Fibroblast of mammary gland (primary cell): ENCODE measurements at places on chromosomes 5 and 9.
A peak's percentile ranks its signal among the peaks of the same experiment; 100 is the strongest.

- DNase-seq: no peak
These were observed 797 bp downstream of the TOR2A start for GRCh38 chr9:127734247-127734746.

GRCh38 chr5:68037546-68037945 is 178.0 kb upstream of the PIK3R1 start:
- DNase-seq: peak; percentile 39

- DNase-seq: peak; percentile 89
These were observed 212.5 kb downstream of the GAS1 start for GRCh38 chr9:86734771-86735170.

GRCh38 chr5:35203403-35203802 is 26.9 kb downstream of the PRLR start:
- DNase-seq: no peak

GRCh38 chr9:78857373-78858225 is 560.7 kb downstream of the PSAT1 start:
- no peak for DNase-seq

DNA sequence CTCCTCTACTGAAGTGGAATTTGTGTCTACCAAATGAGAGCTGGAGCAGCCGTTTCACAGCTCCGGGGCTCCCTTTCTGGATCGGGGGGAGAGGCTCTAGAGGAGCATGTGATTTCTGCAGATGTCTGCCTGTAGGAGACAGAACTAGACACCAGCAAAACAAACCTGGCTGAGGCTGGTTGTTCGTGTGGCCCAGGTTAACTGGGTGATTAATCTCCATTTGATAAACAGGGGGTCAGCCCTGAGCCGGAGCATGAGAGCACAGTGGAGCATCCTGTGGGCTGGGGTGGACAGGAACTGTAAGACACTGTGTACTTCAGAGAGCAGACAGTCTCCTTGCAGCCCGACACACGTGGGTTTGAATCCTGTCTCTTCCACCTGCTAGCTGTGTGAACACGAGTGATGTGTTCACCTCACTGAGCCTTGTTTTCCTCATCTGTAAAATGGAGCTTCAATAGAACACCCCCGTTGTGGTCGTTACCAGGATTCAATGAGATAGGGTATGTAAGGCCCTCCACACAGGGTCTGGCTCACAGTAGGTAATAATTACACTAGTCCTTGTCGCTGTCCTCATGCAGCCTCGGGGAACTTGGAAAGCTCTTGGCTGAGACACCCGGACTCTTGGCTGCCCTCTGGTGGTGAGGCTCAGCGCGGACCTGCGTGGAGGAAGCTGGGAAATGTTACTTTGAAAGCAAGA is 12.9 kb downstream of the CXCL14 start:
- peak; percentile 56 for DNase-seq

GRCh38 chr9:115756736-115757135 is 396.9 kb upstream of the PAPPA start:
- no peak for DNase-seq

DNA sequence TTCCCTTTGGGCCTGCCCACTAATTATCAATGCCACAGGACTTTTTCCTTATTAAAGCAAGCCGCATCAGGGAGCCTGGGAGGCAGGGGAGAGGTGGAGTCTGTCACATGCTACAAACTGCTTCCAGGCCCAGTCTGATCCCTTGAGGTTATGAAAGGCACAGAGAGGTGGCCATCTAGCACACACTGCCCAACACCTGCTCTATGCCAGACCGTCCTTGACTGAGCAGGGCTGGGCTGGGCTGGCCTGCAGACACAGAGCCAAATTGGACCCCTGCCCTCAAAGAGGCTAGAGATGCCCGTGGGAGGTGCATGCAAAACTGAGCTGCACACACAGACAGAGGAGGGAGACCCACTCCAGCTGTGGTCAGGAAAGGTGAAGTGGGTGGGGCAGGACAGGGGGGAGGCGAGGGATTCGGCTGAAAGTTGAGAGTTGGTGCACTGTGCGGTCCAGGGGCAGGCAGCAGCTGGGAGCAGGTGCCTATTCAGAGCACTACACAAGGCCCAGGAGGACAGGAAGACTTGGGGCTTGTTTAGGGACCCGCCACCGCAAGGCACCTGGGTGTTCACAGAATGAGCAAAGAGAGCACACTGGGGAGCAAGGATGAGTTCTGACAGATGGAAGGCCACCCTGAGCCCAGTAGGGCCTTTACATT is 36.4 kb upstream of the TCF7 start:
- DNase-seq: no peak

GRCh38 chr9:16063241-16063591 is 510.4 kb downstream of the CCDC171 start:
- DNase-seq: no peak
